Activated CD4-positive, alpha-beta T cell treated with anti-CD3 and anti-CD28 coated beads for 4 hours (primary cell): ENCODE measurements at places on chromosomes 12 and 14.

DNA sequence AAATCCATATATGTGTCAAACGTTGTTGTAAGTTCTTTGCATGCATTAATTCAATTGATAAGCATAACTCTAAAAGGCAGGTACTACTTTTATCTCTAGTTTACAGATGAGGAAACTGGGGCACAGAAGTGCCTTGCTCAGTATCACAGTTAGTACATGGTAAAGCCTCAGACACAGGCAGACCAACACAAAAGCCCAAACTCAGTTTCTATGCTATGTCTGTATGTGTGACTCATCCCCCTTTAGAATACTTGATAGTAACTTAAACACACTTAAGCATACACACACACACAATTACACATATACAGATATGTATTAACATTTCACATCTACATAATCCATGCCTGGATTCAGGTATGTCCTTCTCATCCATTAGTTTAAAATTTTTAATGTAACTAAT is 88.0 kb downstream of the EPS8 start:
- DNase-seq: no peak

DNA sequence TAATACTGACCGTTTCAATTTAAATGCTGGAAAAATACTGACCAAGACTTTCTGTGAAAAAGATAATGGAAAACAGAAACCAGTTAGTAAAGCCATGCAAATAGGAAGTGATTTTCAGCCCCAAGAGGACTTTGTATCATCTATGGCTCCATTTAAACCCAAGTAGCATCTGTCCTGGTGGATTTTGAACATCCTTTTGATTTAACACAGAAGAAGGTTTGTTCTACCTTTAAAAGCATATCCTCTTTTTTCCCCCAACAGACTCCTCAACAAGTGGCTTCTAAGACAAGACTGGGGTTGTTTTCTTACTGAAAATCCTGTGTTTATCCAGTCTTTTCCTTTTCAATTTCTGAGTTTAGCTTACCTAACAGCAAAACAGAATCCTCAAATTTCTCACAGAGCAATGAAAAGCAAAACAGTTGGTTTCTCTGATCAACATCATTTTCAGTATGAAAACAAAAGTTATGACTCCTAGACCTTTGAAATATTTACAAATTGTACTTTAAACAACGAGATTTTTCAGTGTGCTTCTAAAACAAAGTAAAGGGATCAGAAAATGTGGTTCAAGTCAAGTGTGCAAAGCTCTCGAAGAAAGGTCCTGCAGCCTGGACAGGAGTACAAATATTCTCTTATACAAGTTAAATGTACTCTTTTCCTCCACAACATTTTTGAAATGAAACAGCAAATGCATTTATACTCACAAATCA is 2.9 kb downstream of the PHLDA1 start:
- no peak for DNase-seq

GRCh38 chr14:74014299-74014698 is 4.8 kb downstream of the ENTPD5 start:
- DNase-seq: no peak

DNA sequence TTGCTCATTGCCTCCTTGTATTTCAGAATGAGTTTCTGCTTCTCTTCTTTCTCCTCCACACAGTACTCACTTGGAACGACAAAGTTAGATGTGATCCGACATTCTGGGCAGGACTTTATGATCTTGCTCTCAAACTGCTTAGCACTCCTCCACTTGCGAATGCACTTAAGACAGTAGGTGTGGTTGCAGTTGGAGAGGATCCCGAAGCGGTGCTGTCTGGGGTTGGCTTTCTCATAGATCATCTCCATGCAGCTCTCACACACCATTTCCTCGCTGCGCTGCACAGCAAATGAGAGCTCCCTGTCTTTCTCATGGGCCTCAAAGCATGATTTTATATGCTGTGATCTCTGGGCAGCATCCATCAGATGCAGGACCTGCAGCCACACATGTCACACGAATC is 245.7 kb downstream of the C12orf50 start:
- no peak for DNase-seq

GRCh38 chr12:56338308-56339157 is at the start of gene IL23A:
IL23A (plus strand) TSS chr12:56338884; CDS start chr12:56339045, 161 bp downstream.
- peak; percentile 89 for DNase-seq

GRCh38 chr14:69500736-69501135 is 16.2 kb downstream of the PLEKHD1 start:
- no peak for DNase-seq

DNA sequence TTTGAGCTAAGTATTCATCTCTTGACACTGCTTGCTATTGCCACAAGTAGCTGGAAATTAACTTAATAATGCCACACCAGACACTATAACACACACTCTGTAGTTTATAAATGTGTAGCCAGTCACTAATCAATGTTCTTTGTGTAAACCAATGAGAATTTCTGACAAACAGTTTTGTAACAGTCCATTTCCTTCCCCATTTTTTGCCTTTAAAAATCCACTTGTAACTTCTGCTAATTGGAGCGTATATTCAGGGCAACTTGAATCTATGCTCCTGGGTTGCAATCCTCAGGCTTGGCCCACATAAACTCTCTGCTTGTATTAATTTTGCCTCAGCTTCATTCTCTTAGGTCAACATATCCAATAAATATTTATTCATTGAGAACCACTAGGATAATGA is 125.0 kb upstream of the DHRS4 start:
- DNase-seq: no peak

DNA sequence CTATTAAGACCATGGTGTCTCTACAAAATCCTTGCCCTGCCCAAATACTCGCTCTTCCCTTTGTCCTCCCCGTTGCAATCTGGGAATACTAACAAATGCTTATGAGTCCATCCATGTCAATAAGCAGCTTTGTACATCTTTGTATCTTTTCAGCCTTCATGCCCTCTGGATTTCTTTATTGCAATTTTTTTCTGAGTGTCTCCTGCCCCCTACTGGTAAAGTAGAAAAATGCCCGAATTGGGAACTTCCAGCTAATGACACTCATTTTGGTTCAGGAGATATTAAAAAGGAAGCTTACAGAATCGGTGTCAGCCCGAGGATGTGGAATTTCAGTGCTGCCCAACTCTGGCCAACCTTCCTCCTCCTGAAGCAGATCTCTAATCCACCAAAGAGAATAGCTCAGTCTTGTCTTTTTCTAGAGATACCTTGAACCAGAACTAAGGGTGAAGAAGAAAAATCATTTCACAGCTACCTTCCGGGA is 46.0 kb downstream of the SH2B3 start:
- DNase-seq: peak; percentile 38

GRCh38 chr14:55535516-55536203 is 44.3 kb upstream of the KTN1 start:
- DNase-seq: no peak

- no peak for DNase-seq
Measured at GRCh38 chr12:117986705-117987469, 18.1 kb upstream of the KSR2 start.

DNA sequence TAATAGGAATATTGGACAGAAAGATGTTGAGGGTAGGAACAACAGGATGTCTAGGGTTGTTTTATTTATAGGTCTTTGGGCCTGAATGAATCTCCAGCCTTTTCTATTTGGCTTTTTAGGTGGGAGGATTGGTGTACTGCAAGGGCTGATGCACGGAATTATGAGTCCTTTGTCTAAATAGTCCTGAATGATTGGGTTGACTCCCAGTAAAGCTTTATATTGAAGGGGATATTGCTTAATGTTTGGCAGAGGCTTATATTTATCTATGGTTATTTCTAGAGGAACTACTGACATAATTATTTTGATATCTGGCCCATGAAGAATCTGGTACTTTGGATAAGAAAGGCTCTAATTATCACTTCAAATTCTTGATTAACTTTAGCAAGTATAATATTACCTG is 253.6 kb upstream of the AVPR1A start:
- DNase-seq: no peak

DNA sequence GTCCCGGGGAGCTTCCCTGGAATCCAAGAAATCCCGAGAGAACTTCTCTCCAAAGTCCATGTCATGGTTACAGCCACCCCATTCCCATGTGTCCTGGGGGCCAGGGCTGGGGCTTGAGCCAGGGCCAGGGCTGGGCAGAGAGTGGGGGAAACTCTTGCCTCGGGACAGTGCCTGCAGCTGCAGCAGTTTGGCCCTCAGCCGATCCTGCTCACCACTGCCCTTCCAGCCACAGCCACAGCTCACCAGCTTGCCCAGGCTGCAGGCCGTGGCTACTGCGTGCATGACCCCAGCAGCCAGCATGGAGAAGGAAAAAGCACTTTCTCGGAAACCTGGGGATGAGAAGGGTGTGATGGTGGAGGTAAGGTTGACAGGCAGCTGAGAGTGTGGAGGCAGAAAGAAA is 3.5 kb downstream of the WNT10B start:
- no peak for DNase-seq

- no peak for DNase-seq
Measured at GRCh38 chr14:54812617-54813016, 90.0 kb downstream of the GCH1 start.

GRCh38 chr12:11767798-11768197 is 118.3 kb downstream of the ETV6 start:
- no peak for DNase-seq

GRCh38 chr12:3896356-3896755 is 23.2 kb upstream of the PARP11 start:
- no peak for DNase-seq

GRCh38 chr12:82593143-82593542 is 93.6 kb upstream of the TMTC2 start:
- no peak for DNase-seq

GRCh38 chr14:75335571-75335970 is 56.9 kb downstream of the FOS start:
- DNase-seq: no peak

- no peak for DNase-seq
Measured at GRCh38 chr12:129071362-129071761, 218.1 kb downstream of the GLT1D1 start.

DNA sequence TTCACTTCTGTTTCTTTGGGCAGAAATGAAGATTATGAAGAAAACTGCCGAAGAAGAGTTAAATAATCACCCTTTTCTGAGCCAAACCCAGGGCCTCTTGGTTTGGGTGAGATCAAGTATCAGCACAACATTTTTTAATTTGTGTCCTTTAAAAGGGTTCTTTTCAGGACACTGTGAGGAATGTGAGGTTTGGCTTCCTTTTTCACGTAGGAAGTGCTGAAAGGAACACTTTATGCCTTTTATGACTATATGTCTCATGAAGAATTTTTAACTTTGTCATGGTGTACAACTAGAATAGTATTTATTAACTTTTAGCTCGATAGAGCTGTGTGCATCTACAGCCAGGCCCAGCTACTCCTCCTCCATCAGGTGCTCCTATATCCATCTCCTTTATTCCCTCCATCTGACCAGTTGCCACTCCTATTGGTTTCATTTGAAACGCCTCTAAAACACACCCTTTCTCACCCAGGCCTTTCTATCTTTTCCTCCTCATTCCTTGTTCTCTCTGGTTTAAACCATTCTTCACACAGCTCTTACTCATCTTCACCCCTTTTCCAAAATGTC is 103.6 kb upstream of the LRIG3 start:
- DNase-seq: no peak

DNA sequence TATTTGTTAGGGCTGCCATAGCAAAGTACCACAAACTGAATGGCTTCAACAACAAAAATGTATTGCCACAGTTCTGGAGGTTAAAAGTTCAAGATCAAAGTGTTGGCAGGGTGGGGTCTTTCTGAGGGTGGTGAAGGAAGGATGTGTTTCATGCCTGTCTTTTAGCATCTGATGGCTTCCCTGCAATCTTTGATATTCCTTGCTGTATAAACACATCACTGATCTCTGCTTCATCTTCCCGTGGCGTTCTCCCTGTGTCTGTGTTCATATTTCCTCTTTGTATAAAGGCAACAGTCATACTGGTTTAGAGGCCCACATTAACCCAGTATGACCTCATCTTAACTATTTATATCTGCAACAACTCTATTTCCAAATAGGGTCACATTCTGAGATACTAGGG is 167.5 kb downstream of the BTG1 start:
- DNase-seq: peak; percentile 15

DNA sequence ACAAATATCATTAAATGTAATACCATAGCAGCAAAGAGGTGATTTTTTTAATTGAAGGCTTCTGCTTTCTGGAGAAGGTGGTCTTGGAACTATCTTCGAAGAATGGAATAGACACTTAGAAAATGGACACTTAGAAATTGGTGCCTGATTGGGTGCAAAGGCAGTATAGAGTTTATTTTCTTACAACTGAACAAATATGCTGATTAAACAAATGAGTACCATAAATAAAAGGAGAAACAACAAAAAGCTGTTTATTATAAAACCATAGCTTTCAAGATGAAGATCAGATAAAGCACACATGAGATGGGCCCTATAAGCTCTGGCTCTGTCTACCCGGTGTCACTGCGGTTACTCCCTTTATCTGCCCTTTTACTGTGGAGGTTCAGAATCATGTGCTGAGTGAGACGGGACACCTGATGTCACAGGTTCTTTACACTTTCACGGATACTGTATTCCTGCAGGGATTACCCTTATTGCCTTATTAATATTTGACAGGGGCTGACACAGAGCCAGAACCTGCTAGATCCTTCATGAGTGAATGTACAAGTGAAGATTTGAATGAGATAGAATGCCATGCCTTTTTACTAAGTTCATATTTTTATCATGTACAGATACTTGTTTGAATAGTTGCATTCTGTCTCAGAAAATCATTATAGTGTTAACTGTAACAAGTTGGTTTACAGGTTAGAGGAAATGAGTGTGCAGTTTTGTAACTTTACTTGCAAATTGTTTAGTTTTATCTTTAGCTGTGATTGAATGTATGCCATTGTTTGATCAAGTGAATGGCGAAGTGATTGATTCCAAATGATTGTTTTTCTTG is 477.5 kb upstream of the RGS6 start:
- DNase-seq: no peak

- DNase-seq: no peak
Measured at GRCh38 chr14:67820428-67820971, 921 bp downstream of the RAD51B start.

GRCh38 chr12:54736549-54736948 is 88.4 kb upstream of the DCD start:
- DNase-seq: no peak

DNA sequence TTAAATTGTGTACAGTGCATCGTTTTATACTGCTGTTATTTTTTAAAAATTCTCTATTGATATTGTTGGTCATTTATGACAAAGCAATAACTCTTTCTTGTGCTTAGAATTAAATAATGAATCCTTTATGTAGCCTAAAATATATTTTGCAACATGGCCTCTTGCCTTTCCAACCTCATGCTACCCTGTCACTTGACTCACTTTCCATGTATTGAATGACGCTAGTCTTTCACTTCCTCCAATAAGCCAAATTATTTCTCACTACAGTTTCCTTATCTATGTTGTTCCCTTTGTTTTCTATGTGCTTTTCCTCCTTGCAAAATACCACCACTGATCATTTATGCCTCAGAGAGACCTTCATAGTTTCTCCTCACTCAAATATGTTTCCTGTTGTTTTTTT is 16.3 kb upstream of the EPYC start:
- no peak for DNase-seq

- DNase-seq: no peak
Measured at GRCh38 chr14:89370381-89370780, 46.7 kb downstream of the FOXN3 start.

- DNase-seq: no peak
Measured at GRCh38 chr14:25400607-25401206, 350.8 kb upstream of the STXBP6 start.
